Tracheal epithelial cell (primary cell): ENCODE measurements at places on chromosomes 3 and 15. TPM values are rescaled to one million over a fixed set of nuclear protein-coding genes. Genes with fewer than 3 reads are reported as not detected.

The ADAMTSL3 gene
- 1.1 and 1.9 TPM in 2 replicates for total RNA-seq

The TRH gene
- total RNA-seq: not detected in 2 replicates

The LSAMP gene
- total RNA-seq: under 0.01 TPM in 1 of 2 replicates, not detected in the other

The GNAI2 gene
- 85.3 and 148 TPM in 2 replicates for total RNA-seq

The KCNAB1 gene
- total RNA-seq: 0.21 and 0.24 TPM in 2 replicates

The GOLGA6L10 gene
- total RNA-seq: 0.24 and 0.43 TPM in 2 replicates

The C2CD4B gene
- total RNA-seq: not detected in 2 replicates

The NAALADL2 gene
- 0.21 and 2.2 TPM in 2 replicates for total RNA-seq

The ALDH1A3 gene
- total RNA-seq: 214 and 3,131 TPM in 2 replicates

The GHRL gene
- total RNA-seq: not detected in 2 replicates

The GOLGA6A gene
- total RNA-seq: not detected in 2 replicates

The CYP8B1 gene
- total RNA-seq: not detected in 2 replicates

The GCNT3 gene
- total RNA-seq: 5.3 and 10.4 TPM in 2 replicates

The DPPA2 gene
- not detected in 2 replicates for total RNA-seq

The SPATA12 gene
- not detected in 2 replicates for total RNA-seq

The CGGBP1 gene
- total RNA-seq: 26.7 and 27.7 TPM in 2 replicates

The BTLA gene
- total RNA-seq: not detected in 2 replicates

The CCR5 gene
- total RNA-seq: not detected in 2 replicates

The BRPF1 gene
- 10.7 and 14.5 TPM in 2 replicates for total RNA-seq

The GOLGA8J gene
- not detected in 2 replicates for total RNA-seq

The SLC22A14 gene
- under 0.01 TPM in 1 of 2 replicates, not detected in the other for total RNA-seq

The SCG3 gene
- total RNA-seq: under 0.01 TPM in 1 of 2 replicates, not detected in the other

The LRRC31 gene
- 0.24 TPM in 1 of 2 replicates, not detected in the other for total RNA-seq

The TP63 gene
- total RNA-seq: 73.3 and 129 TPM in 2 replicates

The ZPLD1 gene
- 1.7 and 12.8 TPM in 2 replicates for total RNA-seq

The TMC3 gene
- total RNA-seq: not detected in 2 replicates

The SMCO1 gene
- total RNA-seq: 0.24 TPM in 1 of 2 replicates, not detected in the other

The ARRDC4 gene
- 7.7 and 16.4 TPM in 2 replicates for total RNA-seq

The CLRN1 gene
- not detected in 2 replicates for total RNA-seq

The CNTN3 gene
- 0.96 and 1.1 TPM in 2 replicates for total RNA-seq

The CNTN4 gene
- 0.21 TPM in 1 of 2 replicates, not detected in the other for total RNA-seq

The MME gene
- 35.8 and 53.0 TPM in 2 replicates for total RNA-seq

The SLC12A1 gene
- total RNA-seq: under 0.01 TPM in 1 of 2 replicates, not detected in the other

The GOLGA8G gene
- total RNA-seq: under 0.01 TPM in 1 of 2 replicates, not detected in the other

The KIF23 gene
- total RNA-seq: 2.8 and 4.6 TPM in 2 replicates

The NPHP3 gene
- 8.7 and 15.9 TPM in 2 replicates for total RNA-seq
